Activated gamma-delta T cell treated with Interleukin-2 at 50 U/mL for 16 hours (primary cell): ENCODE measurements at places on chromosomes 6 and 20.

- no peak for DNase-seq
Measured at GRCh38 chr20:61814726-61815125, 251.0 kb downstream of the TAF4 start.

DNA sequence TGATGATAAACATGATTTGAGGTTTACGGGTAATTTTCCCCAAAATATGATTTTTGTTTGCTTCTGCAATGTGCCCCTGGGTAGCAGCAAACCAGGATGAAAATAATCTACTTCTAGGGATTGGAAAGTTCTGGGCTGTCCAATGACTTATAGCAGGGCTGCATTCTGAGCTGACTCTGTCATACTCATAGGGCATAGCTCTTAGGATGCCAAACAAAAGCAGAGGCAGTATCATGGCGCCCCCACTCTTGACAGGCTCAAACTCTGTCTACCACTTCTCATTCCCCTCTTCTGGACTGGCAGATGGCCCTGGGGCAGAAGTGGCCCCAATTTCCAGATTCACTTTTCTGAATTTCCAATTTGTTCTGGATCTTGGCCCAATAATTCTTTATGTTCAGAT lies 10.3 kb downstream of the SERPINB1 start:
- no peak for DNase-seq

DNA sequence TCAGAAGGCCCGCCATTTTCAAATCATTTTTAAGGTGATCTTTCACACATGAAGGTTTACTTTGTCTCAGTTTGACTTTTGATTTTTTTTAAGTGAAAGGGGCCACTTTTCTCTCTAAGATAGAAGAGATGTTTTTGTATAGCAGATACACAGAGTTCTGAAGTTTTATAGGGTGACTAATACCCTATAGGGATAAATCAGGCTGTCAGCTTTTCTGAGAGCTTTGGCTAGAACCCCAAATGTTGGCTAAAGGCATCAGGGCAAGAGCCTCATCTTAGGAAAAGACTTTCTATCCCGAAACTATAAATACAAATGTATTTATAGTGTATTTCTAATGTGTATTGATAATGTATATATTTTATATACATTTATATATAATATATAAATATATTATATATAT lies 181.4 kb downstream of the TBX18 start:
- no peak for DNase-seq

GRCh38 chr6:158220786-158221442 lies 52.8 kb downstream of the GTF2H5 start:
- DNase-seq, result peak; percentile 69

DNA sequence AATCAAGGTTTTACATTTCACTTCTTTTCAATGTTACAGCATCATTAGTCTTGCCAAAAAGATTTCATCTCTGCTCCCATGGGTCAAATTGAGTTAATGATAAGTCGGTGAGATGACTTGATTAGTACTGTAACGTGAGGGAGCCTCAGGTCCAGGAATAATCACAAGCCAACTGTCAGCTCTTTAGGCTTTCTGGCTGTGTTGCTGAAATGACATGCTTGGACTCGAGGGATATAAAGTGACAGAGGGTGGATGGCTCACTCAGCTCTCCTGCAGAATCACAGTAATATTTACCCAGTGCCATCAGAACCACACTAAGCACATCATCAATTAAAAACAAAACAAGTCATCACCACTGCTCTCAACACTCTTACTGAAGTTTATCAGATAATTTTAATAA lies 196.2 kb upstream of the THEMIS start:
- DNase-seq, result no peak

GRCh38 chr6:9896806-9897205 lies 518.1 kb downstream of the TFAP2A start:
- DNase-seq, result no peak

- DNase-seq, result no peak
Measured at GRCh38 chr20:6014017-6014416, 39.8 kb downstream of the LRRN4 start.

DNA sequence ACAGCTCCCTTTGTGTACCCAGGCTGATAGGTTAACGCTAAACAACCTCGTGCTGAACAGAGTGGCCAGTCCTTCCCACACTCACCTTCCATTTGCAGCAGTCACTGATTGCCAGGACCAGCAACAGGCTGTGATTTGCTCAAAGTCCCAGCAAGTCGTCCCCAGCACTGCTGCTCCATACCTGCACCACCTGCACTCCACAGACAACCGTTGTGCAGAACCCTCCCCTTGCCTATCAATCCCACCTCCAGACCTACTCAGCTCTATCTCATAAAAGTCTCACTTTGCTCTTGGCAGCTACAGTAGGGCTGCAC lies 43.1 kb upstream of the SCML4 start:
- DNase-seq, result no peak

DNA sequence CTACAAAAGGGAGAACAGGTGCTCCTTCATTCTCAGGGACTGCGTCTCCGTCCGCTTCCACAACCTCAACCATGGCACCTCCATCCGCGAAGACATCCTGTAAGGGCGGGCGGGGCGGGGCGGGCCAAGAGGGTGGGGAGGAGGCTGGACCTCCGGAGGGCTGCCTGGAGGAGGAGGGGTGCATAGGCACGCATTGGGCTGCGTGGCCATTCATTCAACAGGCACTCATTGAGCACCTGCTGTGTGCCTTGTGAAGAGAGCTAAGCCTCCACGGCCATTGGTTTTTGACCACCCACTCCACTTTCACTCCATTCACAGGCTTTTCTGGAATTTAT lies 435 bp downstream of the ZSWIM3 start:
- DNase-seq, result no peak

DNA sequence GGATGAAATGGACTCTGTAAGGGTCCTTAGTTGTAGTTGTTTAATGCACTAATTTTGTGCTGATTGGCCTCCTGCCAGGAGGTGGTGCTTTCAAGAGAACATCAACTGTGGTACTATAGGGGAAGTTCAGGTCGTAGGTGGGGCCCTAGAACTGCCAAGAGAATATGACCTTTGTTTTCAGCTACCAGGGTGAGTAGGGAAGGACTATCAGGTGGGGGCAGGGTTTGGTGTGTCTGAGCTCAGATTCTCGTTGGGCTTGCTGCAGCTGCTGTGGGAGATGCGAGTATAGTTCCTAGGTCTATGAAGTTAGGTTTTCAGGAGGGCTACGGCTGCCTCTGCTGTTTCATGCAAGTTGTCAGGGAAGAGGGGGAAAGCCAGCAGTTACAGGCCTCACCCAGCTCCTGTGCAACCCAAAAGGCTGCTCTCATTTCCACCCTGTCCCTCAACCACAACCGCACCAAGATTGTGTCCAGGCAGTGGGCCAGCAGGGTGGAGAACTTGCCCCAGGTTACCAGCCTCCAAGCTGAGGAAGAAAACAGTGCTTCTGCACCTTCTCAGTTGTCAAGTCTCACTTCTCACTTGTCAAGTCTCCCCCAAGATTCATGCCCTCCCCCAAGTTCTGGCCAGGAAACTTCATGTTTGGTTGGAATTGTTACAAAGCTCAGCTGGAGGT lies 626.5 kb upstream of the MAP3K7 start:
- no peak for DNase-seq

DNA sequence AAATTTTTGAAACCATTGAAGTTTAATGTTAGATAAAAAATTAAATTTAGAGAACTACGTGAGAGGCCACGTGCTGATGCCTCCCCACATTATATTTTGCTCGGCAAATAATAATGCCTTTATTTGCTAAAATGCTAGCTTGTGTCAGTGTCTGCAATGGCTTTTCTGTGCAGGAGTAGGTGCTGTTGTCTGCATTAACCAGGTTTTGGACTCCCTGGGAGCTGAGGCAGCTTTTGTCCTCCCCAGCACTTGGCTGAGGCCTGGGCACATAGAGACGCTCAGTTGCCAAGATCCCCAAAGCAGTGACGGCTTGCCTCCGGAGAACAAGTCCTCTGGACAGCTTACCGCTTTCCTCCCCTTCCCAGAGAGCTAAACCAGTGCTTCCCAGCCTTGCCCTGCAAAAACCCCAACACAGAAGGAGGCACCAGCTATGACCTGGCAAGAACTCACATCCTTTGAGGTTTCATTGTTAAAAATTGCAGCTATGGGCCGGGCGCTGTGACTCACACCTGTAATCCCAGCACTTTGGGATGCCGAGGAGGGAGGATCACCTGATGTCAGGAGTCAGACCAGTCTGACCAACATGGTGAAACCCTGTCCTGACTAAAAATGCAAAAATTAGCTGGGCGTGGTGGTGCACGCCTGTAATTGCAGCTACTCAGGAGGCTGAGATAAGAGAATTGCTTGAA lies 59.9 kb downstream of the KAT14 start:
- DNase-seq, result no peak

DNA sequence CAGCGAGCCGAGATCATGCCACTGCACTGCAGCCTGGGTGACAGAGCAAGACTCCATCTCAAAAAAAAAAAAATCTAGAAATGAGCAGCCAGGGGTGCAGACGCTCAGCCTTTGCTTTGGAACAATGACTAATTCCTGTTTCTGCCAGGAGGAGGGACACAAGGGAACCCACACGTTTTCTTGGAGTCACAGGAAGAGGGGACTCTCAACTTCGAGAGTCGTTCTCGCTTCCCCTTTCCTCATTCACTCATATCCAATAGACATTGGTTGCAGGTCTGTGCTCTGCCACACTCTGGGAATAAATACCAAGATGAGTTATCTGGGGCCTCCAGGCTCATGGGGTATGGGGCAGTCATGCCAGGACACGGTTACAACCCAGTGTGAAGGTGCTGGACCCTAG lies 91.5 kb upstream of the RREB1 start:
- DNase-seq, result no peak

- no peak for DNase-seq
Measured at GRCh38 chr6:38976801-38977500, 71.6 kb upstream of the GLP1R start.

DNA sequence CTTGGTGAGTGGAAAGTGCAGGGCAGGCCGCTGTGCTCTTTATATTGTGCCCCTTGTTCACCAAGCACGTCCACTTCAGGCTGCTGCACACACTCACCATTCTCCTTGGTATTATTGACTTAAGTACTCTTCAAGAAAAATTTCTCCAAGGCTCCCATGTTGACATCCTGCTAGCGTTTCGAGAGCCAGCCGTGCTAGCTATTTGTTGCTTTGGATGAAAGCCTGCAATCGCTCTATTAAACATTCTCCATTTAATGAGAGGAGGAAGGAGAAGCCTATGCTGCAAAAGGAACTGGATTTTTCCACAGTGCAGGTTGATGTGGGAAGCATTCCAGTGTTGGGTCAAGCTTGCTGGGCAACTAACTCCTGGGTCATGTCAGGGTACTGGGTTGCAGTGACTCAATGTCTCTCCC lies 113.5 kb downstream of the CD83 start:
- DNase-seq, result no peak

GRCh38 chr20:51639206-51639832 lies 96.8 kb upstream of the NFATC2 start:
- peak; percentile 71 for DNase-seq

DNA sequence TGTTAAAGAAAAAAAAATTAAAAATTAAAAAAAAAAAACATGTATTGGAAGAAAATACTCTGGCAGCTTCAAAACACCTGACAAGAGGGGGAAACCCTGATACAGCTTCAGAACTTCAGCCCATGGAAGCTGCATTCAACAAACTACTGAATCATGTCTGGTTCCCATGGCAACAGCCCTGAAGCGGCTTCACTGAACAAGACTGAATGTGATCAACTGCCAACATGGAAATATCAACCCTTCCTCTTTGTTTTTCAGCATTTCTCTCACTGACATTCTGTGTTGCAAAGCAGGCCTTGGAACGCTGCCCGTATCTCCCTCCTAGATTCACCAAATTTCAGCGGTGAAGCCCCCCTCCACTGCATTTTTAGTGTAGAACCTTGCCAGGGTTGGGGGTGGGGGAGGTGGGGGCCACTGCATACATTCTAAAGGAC lies 91.3 kb upstream of the SHLD1 start:
- DNase-seq, result peak; percentile 7

DNA sequence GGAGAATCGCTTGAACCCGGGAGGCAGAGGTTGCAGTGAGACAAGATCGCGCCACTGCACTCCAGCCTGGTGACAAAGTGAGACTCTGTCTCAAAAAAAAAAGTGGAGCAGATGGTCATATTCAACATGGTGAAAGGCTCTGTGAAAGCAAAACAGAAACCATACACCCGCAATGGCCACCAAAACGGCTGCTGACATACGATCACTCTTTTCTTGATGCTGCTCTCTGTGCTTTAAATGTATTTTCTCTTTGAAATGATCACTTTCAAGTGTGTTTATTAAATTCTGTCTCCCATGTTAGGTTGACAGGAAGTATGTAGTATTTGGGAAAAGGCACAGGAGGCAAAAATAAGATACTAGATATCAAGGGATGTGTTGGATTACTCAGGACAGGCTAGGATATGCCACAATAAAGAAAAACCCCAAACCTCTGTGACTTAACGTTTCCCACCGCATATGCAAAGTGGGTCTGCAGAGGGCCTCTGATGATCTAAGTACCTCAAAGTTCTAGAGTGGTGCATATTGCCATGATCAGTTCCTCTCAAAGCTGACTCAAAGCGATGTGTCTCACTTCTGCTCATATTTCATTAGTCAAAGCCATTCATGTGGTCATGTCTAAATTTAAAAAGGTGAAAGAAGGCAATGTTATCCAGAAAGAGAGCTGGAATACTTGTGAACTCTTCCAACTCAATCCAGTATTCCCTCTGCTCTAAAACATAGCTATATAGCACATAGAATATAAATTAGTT lies 155.1 kb upstream of the SOX4 start:
- peak; percentile 6 for DNase-seq

DNA sequence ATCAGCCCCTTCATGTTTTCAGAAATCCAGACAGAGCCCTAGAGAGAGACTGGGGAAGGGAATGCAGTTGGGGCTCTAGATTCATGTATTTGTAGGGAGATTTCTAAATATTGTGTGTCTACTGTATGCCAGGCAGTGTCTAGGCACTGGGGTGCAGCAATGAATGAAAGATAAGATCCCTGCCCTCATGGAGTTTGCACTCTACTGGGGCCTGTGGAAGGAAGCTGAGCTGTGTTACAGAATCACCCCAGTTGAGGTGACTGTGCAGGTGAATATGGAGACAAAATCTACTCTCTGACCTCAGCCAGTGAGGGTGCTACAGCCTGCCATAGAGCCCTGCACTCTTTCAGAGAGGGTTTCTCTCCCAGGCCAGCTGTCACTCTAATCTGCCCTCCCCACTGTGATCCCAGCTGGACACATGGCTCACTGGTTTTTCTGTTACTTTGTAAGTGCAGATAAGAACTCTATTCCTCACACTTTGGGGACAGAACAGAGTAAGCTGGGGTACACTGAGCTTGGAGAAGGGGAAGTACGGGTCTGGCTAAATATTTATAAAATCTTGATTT lies 69.2 kb upstream of the E2F3 start:
- DNase-seq, result no peak

GRCh38 chr6:100850174-100850573 lies 31.0 kb downstream of the ASCC3 start:
- no peak for DNase-seq

DNA sequence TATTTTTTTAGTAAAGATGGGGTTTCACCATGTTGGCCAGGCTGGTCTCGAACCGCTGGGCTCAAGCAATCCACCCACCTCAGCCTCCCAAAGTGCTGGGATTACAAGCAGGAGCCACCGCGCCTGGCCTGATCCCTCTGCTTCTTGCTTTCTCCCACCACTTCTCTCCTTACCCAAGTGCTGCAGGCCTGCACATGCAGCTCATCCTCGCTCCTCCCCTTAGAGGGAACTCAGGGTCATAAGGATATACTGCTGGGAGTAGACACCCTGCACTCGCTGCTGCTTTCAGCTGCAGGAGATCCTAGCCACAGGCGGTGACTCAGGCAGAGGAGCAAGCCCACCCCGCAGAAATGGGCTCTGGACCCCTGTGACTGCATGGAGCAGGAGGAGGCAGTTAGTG lies 40.0 kb upstream of the FANCE start:
- DNase-seq, result no peak
